ENCODE measurements at places on chromosomes 7 and 10.

DNA sequence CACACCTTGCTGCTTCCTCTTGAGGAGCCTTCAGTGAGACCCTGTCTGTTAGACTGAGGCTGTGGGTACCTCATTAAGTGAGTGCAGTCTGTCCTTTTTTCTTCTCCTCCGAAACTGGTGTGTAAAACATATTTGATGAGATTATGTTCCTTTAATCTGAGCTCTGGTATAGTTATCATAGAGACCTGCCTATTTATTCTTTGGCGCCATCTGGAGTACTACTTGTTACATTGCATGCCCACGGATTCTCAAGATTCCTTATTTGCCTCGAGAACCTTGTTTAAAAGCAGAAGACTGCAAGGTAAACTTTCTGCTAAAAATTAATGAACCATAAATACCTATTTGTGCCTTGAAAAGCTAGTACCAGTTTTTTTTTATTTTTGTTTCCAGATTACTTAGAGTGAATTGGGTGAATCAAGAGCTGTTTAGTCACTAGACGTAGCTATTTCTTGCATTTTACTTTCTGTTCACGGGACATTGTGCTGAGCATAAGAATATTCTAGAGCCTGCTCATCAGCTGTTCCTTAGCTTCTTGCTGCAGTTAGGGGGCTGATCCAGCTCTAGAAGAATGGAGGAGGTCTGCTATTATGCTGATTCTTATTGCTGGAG, 16.9 kb upstream of the STMP1 start:
- no peak for DNase-seq

DNA sequence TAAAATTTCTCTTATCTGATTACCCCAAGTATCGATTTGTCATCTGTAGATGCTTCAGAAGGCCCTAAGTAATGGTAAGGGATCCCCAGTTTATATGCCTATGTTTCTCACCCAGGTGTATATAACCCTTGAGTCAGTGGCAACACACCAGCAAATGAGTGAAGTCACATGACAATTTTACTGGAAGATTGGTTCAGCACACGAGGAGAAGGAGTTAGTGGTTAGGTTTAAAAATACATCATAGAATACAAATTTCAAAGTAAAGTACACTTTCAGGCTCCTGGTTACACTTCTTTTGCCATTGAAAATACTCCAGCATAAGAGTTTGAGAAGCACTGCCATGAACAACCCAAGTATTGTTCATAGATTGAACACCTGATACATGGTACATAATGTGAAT, 29.7 kb upstream of the CAPZA2 start:
- DNase-seq: no peak

GRCh38 chr10:104072786-104073185, 12.9 kb downstream of the COL17A1 start:
- no peak for DNase-seq

DNA sequence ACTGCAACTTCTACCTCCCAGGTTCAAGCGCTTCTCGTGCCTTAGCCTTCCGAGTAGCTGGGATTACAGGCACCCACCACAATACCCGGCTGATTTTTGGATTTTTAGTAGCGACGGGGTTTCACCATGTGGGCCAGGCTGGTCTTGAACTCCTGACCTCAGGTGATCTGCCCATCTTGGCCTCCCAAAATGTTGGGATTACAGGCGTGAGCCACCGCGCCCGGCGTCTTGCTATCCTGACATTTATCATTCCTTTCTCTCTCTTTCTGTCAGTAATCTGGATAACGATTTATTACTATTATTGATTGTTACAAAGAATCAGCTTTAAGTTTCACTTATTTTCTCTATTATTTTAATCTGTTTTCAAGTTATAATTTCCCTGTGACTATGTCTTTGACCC, 548.4 kb downstream of the CNTNAP2 start:
- no peak for DNase-seq

DNA sequence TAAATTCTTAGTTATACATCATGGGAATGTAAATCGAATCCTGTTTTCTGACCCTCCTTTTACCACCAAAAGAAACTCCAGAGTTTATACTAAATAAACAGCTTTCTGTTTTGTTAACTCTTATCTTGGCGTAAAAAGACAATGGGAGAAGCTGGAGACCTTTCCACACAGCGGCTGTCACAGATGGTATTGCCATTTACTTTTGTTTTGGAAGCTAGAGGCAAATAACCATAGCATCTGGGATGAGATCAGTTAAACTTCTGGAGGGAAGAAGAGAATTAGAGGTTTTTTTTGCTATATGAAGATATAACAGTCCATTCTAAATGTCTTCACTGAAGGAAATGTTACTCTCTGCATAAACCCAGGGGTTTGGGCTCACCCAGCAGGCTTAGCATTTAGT, 258.9 kb downstream of the REEP3 start:
- DNase-seq: no peak

- DNase-seq: no peak
Observed at GRCh38 chr10:24207781-24208611, 942 bp upstream of the KIAA1217 start.

- no peak for DNase-seq
Observed at GRCh38 chr10:14625765-14626525, 148.8 kb downstream of the FAM107B start.

DNA sequence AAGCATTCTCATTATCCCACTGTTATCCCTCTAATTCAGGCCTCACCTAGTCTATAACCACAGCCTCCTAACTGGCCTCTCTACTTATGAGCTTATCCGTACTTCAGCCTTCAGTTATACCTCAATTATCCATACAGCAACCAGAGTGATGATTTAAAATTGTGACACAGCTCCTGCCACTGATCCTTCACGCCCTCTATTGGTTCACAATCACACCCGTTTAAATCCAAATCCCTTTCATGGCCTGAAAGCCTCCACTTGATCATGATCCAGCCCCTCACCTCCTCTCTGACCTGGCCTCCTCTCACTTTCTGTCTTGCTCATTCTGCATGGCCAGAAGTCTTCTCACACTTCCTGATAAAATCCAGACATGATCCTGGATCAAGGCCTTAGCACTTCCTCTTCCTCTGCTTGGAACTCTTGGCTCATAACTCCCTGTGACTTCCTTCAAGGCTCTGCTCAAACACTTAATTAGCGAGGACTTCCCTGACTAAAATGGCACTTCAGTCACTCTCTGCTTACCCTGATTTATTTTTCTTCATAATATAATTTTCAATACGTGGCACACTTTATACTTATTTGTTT, 19.0 kb upstream of the TMEM26 start:
- no peak for DNase-seq

DNA sequence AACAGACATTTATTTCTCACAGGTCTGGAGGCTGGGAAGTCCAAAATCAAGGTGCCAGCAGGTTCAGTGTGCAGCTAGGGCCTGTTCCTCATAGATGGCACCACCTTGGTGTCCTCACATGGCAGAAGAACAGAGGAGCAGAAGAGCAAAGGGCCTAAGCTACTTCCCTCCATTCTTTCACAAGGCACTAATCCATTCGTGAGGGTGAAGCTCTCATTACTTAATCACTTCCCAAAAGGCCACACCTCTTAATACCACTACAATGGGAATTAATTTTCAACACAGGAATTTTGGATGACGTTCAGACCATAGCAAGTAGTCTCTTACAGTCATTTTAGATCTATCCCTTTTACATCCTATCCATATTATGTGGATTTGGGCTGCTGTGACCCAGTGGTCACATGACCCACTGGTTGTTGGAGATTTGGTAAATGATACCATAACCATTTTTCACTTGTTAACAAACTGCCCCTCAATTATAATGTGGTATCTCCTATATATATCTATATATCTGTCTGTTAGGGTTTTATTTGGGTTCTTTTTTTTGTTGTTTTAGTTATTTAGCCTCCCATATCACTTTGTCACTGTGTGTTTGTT, 63.4 kb downstream of the BBS9 start:
- no peak for DNase-seq

GRCh38 chr7:121132940-121133339, 144.4 kb downstream of the CPED1 start:
- DNase-seq: no peak

DNA sequence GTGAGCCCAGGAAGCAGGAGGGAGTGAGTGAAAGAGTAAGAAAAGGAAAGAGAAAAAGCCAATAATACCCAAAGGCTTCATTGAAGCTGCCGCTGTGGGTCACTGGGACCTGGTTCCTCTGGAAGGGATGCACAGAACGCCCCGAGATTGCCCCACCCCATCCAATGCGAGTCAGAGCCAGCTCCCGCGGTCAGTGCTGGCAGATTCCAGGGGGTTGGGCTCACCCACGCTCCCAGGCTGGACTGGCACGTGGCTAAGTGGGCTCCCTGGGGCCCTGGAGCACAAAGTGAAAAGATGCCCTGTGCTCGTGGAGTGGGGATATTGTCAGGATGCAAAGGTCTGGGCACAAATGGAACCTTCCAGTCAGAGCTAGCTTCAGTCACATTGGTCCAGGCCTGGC, 117.0 kb downstream of the OAT start:
- no peak for DNase-seq

- peak; percentile 99 for DNase-seq
Observed at GRCh38 chr7:4775250-4775847, at the start of gene AP5Z1. TSS of gene AP5Z1 (plus strand) at chr7:4775623. CDS start at chr7:4775716, 93 bp downstream.

DNA sequence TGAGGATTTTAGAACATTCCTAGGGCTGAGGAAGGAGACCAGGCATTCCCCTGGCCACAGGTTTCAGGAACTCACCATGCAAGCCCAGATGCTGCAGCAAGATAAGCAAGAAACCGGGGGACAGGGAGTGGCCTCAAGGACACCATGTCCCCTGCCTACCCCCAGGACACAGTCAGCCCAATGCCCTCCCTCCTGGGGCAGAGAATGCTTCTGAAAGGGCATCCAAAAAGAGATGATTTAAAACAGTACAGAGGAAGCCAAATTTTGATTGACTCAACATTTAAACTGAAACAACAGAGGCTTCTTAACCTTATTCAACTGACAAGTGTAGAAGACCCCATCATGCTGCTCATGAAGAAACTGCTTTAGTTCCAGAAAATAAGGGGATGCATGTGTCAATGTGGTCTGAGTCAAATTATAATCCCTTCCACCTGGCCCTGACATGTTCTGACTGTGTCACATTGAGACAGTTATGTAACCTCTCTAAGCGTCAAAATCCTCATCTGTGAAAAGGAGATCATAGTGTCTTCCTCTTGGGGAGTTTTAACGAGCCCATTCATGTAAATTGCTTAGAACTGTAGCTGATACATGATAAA, 60.0 kb downstream of the ICA1 start:
- no peak for DNase-seq

DNA sequence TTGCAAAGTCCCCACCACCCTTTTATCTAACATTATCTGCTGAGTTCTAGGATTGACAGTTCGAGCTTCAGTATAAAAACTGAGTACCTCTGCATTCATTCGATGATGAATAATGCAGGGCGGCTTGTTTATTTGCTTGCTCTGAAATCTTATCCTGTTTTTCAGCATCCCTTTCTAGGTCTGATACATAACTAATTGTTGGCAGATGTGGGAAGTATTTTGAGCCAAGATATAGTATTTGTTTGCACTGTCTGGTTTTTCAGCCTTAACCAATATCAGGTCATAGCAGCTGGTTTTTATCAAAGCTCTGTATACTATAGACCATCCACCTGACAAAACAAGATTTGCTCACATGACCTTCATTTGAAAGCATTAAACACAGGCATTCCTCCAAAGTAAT, 161.4 kb downstream of the TFEC start:
- DNase-seq: no peak

DNA sequence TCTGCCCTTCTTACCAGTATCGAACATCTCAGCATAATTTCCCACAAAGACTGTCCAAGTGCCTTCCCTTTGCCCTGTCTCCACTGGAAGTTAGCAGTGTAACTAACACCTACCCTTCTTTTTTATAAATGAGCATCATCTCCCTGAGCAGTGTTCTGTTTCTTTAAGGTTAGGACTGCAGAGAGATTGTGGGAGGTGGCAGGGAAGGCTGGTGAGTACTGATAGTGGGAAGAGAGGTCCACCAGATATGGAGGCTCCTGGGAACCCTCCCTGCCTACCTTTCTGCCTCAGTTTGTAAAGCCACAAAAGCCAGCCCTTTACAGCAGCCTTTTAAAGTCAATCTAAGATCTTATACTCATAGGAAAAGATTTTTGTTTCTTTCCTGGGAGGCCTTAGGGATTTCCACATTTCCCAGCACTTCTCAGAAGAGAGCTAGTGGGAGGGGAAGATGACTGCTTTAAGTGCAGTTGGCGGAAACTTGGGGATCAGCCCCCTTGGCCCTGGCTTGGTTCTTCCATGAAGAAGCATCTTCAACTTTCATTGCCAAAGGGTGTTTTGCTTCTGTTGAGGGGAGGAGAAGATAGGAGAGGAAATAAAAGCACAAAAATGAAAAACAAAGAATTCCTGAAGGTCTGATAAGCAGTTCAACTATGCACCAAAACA, 36.6 kb upstream of the CALD1 start:
- DNase-seq: no peak

GRCh38 chr7:112145206-112145605, 61.0 kb downstream of the DOCK4 start:
- no peak for DNase-seq

DNA sequence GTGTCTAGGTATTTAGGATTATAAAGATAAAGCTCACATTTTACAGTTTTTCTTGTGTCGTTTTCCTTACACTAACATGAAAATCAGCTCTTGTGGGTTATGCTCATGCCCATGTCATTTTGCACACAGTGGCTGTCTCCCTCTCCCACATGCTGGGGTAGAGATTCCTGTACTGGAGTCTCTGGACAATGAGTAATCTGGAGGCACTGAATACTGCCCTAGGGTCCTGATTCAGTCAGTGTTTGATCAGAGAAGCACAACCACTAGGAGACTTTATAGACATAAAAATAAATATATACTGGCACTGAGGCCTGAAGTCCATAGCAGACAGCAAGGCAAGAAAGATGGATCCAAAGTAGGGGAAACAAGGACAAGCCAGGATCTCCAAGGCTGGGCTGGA, 1008.8 kb downstream of the KCNMA1 start:
- DNase-seq: no peak

- DNase-seq: no peak
Observed at GRCh38 chr10:35507519-35508109, 97.5 kb upstream of the GJD4 start.

- no peak for DNase-seq
Observed at GRCh38 chr7:81333004-81333403, 414.2 kb upstream of the SEMA3C start.

GRCh38 chr10:13971601-13972475, 358.9 kb downstream of the FRMD4A start:
- no peak for DNase-seq

DNA sequence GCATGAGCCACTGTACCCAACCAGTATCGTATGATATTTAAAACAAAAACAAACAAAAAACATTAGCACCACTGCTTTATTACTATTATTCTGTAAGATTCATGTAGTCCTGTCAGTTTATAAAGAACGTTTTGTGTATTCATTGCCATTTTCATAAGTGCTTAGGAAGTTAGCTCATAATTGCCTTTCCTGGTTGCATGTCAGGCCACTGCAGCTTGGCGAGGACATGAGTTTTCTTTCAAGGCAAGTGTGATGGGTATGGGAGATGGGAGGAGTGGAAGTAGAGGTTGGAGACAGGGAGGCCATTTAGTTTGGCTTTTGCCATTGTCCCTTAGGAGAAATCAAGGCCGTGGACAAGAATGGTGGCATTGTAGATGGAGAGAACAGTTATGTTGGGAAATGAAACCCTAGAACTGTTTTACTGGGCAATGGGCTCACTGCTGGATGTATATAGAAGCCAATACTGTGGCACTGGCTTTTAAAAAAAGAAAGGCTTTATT, 48.9 kb downstream of the TYW1 start:
- DNase-seq: no peak

All from GM10248 (cell line).